Mucosa of gallbladder (tissue), 1 donor: ENCODE measurements at places on chromosomes 5 and 9. TPM values are rescaled to one million over a fixed set of nuclear protein-coding genes. Genes with fewer than 3 reads are reported as not detected.

DNA sequence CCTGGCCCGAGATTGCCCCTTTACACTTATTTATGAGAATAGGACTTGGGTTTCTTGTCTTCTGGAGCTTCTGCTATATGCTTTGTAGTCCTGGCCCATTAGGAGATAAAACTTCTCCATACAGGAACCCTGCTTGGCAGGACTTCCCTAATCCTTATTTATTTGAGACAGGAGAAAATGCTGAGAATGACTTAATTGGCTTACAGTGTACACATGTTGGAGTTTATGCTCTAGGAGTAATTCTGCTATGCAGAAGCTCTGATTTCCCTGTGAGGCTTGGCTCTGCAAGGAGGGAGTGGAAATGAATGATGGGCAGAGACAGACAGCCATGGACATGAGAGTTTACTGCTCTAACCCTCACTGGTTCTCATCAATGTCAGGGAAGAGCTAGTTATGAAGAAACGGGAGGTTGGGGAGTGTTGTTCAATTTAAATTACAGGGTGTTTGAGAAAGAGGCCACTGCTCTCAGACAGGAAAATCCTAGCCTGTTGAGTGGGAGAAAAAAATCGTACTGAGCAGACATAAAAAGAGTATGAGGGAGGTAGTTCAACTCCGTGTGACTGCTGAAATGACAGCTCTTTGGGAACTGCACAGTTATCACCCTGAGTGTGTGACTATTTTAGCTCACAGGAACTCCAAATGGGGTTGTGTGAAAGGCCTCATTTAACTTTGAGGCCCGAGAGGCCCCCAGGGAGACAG lies 37.5 kb downstream of the ACTBL2 start:
- no peak for DNase-seq

DNA sequence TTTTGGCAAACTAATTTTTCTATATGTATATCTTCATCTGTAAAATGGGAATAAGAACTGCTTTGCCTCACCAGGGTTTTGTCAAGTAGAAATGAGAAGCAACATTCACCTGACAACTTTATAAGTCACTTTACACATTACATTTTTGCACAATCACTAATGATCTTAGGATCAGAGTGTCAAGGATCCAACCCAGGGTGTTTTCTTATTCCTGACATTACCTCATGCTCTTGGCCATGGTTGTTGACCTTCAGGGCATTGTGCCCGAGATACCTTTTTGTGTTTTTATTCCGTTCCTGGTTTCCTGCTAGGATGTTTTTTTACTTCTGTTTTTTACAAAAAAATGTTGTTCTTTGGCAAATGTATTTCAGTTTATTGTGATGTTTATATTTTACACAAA lies 22.2 kb upstream of the RASA1 start:
- DNase-seq, result no peak

DNA sequence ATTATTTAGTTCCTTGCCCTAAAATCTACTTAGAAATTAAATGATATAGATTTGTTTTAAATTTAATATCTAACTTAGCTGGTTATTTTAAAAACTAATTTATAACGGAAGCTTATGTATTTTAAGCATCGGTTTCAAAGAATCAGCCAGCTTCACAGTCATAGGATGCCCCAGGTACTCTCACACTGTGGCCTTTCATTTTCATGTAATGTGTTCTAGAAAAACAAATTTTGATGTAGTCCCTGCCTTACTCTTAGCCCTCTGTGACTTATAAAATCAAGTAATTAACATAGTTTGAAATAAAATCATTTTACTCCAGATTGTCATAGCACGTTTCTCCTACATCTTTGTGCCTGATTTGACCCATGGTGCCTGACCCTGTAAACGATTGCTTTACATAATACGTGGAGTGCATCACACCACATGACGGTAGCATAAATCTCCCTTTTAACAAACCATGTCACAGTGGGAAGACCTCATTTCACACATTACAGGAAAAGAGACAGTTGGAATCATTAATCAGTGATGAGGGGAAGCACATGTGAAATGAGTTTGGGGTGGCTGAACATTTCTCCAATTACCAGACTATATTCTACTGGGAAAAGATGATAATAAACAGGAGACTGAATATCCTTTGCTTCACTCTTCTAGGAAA lies 731.5 kb upstream of the CDH9 start:
- DNase-seq, result no peak

- DNase-seq, result no peak
Observed at GRCh38 chr5:96321345-96321744, 111.7 kb downstream of the PCSK1 start.

DNA sequence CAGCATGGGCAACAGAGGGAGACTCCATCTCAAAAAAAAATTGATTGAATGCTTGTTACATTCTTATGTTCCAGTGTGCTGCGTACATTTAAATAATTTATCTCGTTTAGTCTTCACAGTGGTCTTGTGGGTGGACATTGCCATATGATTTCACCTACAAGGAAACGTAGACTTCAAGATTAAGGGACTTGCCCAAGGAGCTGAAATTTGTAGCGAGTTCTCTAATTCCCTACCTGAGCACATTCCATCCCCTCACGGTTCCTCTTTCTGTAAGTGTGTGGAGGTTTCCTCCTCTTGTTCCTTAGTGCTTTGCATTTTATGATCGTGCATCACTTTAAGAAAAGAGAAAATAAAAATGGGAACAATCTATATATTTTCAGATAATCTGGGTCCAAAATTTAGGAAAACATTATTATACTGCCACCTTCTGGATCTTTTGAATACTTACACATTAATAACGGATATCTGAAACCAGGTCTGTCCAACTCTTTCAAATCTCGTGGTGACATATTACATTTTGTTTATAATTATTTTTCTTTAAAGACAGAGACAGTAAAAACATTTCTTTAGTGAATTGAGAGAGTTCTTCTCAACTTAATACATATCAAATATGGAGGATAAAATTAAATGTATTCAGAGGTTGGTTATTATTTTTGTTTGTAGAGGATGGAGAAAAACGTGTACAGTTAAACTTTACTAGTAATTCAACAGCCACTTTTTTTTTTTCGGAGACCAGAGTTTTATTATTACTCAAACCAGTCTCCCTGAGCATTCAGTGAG lies 29.9 kb upstream of the C7 start:
- no peak for DNase-seq

DNA sequence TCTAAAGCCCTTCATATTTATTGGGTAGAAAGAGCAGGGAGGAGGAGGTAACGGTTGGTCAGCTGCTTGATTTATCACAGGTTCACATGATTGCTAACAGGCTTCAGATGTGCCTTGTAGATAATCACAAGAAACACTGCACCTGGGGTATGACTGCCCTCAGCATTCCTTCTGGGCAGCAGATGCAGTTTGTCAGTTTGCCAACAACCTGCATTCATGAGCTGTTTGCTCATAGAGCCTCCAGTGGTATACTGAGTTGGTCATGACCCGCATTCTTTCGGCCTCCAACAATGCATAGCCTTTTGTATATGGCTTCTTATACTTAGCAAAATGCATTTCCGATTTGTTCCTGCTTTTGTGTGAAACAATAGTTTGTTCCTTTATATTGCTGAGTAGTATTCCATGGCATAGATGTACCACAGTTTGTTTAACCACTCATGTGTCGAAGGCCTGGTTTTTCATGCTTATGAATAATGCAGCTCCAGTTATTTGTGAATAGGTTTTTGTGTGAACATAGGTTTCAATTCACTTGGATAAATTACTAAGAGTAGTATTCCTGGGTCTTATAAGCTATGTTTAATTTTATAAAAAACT lies 83.6 kb downstream of the ARHGEF28 start:
- DNase-seq, result no peak

- peak; percentile 24 for DNase-seq
Observed at GRCh38 chr5:55232271-55232984, 980 bp downstream of the CCNO start.

DNA sequence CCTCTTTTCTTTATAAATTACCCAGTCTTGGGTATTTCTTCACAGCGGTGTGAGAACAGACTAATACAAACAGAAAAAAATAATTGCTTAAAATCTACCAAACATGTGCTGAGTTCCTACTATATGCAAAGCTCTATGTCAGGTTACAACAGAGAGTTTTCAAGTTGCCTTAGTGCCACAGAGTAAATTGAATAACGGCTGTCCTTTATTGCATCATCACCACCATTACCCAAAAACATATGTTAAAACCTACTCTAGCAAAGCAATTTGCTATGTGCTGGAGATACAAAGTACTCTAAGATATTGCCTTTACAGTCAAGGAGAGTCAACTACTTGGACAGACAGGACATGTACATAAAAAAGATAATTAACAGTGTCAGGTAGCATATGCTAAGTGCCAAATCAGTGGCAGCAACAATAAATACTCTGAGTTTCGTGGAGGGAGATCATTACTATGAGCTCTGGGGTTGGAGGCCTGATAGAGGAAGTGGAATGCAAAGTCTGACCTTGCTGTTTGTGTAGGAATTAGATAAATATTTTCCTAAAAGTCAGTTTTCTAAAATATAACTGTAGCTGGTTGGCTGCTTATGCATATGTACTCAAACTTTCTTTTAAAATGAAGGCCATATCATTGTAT lies 1058.7 kb upstream of the WWC1 start:
- no peak for DNase-seq

DNA sequence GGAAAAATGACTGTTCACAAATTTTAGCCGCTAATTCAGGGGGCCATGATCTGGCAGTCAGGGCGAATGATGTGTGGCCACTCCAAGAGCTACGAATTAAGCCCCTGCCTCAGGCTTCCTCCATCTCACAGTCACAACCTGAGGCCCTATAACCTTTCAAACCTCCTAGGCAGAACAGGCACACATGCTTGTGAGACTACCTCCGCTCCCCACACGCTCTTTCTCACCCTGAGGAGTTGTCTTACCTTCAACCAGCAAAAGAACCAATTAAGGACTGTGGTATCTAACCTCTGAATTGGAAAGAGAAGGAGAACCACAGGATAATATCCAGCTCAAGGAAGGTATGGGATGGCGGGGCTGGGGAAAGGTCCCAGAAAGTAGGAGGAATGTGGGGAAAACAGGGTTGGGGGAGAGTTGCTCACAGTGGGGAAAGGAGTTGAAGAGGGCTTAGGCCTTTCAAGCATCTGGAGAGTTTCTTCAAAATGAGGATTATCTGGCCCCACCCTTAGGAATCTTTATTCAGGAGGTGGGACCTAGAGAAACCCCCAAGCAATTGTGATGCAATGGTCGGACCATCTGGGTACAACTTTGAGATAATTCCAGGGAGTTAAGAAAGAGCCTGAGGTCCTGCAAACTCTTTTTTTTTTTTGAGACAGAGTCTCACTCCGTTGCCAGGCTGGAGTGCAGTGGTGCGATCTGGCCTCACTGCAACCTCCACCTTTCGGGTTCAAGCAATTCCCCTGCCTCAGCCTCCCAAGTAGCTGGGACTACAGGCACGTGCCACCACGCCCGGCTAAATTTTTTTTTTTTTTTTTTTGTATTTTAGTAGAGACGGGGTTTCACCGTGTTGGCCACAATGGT lies 5.5 kb downstream of the PCDH1 start:
- DNase-seq, result no peak

DNA sequence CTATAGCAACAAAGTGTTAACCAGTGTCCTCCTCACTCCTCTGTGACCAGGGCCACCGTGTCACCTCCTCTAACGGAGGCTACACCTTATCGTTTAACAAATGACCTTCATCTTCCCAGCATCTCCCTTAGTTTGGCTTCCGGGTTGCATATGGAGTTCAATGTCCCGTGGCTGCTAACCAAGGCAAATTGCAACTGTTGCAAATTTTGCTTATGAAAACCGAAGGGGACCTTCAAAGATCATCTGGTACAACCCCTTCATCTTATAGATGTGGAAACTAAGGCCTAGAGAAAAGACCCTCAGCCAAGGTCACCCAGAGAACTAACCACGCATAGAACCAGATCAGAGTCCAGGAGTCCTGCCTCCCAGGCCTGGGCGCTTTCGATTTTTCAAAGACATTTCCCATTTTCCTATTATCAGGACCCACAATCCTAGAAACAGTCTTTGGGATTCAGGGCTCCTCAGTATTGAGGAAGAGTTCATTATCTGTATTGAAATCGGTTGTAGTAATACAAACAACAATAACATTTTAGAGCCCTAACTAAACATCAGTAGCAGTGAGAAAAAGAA lies 1.4 kb downstream of the PRELID2 start:
- DNase-seq, result no peak

GRCh38 chr9:116585896-116586295 lies 101.2 kb upstream of the TRIM32 start:
- no peak for DNase-seq

- DNase-seq, result no peak
Observed at GRCh38 chr5:180235846-180236245, 26.8 kb upstream of the RASGEF1C start.

DNA sequence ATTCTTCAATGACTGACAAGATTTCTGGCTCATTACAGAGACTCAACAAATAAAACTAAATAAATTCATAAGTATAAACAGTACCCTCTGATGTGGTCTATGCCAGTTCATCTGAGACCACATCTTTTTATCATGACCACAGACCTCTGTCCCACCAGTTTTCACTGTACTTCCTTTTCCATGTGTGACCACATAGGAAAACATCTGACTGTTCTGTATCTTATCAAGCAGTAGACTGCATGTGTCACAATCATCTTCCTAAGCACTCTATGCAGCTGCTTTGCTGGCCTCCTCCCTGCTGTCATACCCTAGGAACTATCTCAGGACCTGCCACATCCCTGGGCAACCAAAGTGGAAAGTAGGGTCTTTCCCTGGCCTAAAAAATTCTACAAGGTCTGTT lies 205.0 kb upstream of the ZNF462 start:
- DNase-seq, result no peak

DNA sequence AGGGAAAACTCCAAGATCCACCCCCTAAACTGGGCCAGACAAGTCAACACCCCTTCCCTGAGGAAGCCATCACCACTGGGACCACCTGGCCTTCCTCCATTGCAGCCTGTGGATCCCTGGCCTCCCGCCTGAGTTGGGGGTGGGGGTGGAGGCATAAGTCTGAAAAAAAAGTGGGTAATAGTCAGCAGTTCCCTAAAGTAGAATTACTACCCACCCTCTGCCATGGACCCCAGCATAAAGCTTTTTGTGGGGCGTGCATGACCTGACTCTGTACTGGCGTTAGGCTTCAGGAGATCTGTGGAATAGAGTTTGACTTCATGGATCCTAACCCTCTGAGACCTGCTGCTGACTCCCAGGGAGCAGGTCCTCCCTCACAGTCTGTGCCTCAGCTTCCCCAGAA lies 2.0 kb upstream of the CXXC5 start:
- DNase-seq, result no peak

DNA sequence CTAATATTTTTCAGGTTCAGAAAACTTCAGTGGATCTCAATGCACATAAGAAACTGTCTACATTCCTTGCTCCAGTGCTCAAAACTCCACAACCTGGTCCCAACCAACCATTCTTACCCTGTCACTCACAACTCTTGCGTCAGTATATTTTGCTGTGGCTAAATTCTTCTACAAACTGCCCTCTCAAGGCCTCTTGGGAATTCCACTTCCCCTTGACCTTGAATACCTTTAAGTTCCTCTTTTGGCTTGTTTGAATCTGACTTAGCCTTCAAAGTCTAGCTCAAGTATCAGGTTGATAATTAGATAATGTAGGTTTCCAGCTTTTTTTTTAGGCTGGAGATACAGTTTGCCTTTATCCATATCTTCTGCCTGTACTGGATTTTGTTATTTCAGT lies 128.3 kb downstream of the SLF1 start:
- no peak for DNase-seq

ANKRD34B gene
- not detected for total RNA-seq

IFNW1 gene
- total RNA-seq, result not detected

TICAM2 gene
- 3.3 TPM for total RNA-seq

MED22 gene
- total RNA-seq, result 28.7 TPM

DAB2 gene
- total RNA-seq, result 55.2 TPM

STOML2 gene
- total RNA-seq, result 94.9 TPM

OMD gene
- 4.8 TPM for total RNA-seq
